Spinal cord (tissue), 10 donors: ENCODE measurements at places on chromosomes 2 and 18.

DNA sequence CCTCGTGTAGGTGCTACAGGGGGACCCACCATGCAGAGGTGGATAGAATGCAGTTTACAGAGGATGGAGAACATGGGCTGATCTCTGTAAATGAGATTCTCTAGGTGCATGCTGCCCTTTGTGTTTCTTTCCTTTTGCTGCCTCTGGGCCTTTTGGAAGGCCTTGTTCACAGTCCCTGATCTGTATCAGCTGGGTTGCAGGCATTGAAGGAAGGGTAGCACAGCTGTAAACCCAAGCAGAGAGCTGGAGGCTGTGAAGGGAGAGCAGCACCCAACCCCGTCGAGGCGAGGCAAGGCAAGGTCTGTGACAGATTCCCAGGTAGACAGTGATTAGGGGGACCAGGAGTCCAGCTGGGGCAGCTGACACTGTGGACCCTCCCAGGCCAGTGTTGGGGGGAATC is 56.1 kb upstream of the SOS1 start:
- no peak for DNase-seq

- no peak for DNase-seq
Measured at GRCh38 chr2:20048488-20049448, 2.7 kb downstream of the LAPTM4A start.

DNA sequence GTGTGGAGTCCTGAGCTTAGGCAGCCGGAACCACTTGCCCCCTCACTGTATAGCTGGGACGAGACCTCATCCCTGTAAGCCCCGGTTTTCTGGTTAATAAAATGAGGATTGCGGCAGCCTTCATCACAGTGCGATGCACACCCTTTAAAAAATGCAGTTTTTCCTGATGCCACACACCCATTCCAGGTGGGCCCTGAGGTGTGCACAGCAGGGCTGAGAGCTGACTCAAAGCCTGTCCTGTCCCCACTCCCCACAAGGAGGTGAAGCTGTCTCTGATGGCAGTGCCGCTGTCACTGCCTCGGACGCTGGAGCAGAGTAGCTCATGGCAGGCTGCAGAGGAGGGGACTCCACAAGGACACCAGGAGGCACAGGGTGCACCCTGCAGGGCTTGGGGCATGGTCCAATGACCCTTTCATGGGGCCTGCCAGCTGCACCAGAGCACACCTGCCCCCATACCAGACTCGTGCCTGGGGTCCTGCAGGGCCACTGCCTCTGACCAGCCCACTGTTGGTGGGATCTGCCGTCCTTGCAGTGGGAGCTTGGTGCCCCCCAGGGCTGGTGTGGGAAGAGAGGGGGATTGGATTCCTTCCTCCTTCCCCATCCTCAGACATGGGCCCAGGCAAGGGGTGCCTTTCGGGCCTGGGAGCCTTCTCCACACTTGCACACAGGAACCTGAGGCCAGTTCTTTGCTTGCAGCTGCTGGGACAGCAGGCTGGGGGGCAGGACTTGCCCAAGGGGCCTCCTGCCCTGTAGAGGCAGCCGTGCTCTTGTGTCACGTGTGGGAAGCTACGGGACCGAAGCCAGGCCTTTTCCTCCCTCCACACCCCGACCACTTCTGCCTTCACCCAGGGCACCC is 22.8 kb downstream of the GPC1 start:
- DNase-seq, result no peak

GRCh38 chr2:17878281-17879136 is at the start of gene KCNS3:
TSS of gene KCNS3 (plus strand) at chr2:17878667. CDS start at chr2:17931009, 52,342 bp downstream.
- DNase-seq, result no peak

DNA sequence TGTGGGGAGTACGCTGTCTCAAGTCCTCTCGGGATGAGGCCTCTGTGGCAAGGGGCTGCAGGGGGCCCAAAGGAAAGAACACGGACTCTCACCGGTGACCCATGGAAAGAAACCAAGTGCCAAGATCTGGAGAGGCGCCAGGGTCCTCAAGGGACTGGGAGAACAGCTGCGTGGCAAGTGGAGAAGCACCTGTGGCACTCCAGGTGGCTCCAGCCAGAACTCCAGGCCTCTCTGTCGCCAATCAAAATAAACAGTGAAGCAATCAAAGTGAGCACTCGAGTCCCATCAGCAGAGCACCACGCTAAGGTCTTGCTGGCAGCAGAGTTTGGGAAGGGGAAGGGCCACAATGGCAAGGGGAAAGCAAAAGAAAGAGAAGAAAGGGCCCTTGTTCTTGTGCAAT is 54.7 kb downstream of the BCL2 start:
- DNase-seq, result no peak
